Activated CD4-positive, alpha-beta T cell treated with anti-CD3 and anti-CD28 coated beads for 4 hours (primary cell): ENCODE measurements at places on chromosomes 2 and 18.
A peak's percentile ranks its signal among the peaks of the same experiment; 100 is the strongest.

GRCh38 chr2:54560146-54560881 lies 104.2 kb downstream of the SPTBN1 start:
- no peak for DNase-seq

GRCh38 chr2:120812866-120813265 lies 77.2 kb downstream of the GLI2 start:
- DNase-seq: no peak

- DNase-seq: no peak
These were observed 96.5 kb downstream of the EPB41L5 start for GRCh38 chr2:120109186-120110061.

DNA sequence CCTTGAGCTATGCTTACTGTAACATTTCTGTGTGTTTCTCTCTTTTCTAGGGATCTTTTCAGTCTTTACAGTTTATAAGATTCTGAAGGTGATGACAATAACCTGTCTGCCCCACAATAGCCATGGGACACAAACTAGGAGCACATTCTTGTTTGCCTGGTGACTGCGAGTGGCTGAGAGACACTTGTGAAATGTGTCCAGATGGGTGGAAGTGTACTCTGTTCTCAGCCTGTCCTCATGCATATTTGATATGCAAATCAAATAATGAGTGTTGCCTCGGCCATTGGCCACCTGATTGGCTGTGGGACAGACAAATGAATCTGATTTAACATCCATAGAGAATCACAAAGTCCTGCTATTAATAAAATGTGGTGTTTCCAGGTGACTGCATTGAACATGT lies 246.2 kb downstream of the HNMT start:
- no peak for DNase-seq

GRCh38 chr2:42939411-42940206 lies 147.2 kb upstream of the HAAO start:
- DNase-seq: no peak

DNA sequence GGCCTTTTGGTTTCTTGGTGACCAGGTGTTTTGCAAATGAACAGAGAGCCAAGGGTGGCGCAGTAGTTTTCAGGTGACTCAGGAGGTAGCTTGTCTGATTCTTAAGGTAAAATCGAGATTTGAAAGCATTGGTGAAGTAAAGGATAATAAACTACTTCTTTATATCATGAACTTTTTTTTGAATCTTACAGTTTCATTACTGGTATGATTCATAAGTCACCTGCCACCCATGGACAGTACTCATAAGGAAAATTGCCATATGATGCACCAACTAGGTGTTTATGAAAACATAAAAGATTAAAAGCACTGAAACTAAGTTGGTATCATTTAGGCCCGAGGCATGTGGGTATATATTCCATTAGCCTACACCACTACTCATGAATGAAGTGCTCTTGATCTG lies 84.1 kb upstream of the MGAT5 start:
- no peak for DNase-seq

DNA sequence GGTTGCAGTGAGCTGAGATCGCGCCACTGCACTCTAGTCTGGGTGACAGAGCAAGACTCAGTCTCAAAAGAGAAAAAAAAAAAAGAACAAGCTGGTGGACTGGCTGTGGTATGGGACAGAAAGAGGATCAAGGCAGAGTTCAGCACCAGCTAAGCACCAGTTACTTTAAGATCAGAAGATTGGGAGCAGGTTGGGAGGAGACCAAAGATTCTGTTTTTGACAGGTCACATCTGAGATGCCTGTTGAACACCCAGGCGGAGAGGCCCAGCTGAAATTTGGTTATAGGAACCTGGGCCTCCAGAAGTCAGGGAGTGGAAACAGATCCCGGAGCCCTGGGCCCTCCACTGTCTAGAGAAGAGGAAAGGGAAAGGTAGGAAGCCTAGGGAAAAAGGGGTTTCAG lies 53.2 kb upstream of the POMC start:
- no peak for DNase-seq

DNA sequence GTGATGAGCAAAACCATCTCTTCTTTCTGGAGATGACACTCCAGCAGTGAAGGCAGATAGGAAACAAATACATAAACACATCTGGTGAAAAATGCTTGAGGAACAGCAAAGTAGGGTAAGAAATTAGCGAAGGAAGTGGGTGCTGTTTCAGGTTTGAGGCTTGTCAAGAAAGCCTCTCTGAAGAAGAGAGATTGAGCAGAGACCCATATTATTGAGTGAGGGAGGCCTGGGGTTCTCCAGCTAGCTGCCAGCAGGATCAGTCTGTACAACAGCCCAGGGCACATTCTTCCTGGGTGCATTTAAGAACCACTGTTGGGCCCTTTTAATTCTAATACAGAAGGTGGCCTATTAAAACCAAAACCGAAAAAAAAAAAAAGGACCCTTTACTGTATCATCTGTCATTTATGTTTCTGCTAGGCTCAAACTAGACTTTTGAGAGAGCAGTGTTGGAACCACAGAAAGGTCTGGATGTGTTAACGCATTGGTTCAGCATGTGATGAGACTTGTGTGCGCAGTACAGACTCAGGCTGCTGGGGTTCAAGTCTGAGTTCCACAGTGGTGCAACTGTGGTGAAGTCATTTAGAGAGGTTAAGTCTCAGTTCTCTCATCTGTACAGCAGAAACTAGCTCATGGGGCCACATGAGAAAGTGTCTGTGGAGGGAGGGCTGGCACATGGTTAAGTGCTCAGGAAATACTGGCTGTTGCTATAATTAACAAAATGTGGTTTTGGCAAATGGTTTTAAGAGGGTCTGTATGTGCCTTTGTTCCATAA lies 28.9 kb downstream of the MGAT5 start:
- no peak for DNase-seq

GRCh38 chr2:189164746-189165145 lies 14.8 kb downstream of the COL5A2 start:
- DNase-seq: no peak

GRCh38 chr2:152005607-152006006 lies 93.2 kb downstream of the CACNB4 start:
- no peak for DNase-seq

GRCh38 chr2:101981504-101981903 lies 10.3 kb upstream of the IL1R2 start:
- no peak for DNase-seq

GRCh38 chr2:28603821-28604220 lies 108.0 kb downstream of the PLB1 start:
- DNase-seq: no peak

DNA sequence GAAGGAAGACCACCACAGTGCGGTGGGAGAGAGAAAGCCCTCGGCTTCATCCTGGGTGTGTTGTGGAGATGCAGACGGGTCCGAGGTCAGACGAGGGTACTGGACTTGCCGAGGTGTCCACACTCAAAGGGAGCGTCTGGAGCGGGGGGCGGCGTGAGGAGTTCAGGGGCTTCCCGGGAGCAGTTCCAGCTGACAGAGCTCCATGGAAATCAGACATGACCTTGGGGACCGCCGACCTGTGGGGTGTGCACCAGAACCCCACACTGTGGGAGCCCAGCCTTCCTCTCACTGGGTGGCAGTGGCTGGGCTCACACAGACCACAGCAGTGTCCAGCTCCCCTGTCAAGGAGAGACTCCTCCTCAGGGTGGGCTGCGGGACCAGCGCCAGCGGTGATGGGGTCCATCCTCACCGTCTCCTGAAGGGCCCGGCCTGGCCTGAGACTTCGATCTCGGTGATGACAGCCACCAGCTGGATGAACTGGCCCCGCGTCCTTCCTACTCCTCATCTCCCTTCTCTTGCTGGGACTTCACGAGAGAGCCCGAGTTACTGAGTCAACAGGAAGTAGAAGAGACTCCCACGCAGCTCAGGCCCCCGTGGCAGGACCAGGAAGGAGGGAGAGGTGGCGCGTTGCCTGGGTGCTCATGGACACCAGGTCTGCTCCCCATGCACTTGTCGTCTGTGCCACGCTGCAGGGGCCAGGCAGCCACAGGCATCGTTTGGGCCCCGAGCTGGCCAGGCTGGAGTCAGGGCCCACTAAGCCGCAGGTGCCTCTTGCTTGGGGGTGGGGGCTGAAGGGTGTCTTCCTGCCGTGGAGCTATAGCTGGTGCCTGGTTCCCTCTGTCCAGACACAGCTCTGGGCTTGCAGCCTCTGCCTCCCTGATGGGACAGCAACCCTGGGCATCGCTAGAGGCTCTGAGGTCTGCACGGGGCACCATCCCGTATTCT lies 101.9 kb upstream of the CTDP1 start:
- DNase-seq: no peak

- DNase-seq: no peak
These were observed 338.8 kb upstream of the REG3G start for GRCh38 chr2:78686625-78687153.

- no peak for DNase-seq
These were observed 23.6 kb downstream of the MPPE1 start for GRCh38 chr18:11884396-11885030.

DNA sequence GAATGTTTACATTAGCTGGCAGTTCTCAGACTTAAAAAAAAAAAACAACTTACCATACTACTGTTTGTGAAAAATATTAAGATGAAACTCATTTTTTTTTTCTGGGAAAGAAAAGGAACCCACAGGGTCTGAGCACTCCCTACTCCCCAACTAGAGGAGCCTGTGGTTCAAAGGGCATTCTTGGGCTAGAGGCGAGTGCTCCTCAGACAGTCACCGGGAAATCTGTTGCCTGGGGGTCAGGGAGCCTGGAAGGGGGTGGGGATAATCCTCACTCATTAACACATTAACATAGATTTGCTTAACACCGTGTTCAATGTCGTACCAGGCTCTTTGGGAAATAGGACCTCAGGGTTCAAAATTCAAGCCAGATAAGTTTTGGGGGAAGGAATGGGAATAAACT lies 57.6 kb downstream of the LAMA3 start:
- DNase-seq: no peak

DNA sequence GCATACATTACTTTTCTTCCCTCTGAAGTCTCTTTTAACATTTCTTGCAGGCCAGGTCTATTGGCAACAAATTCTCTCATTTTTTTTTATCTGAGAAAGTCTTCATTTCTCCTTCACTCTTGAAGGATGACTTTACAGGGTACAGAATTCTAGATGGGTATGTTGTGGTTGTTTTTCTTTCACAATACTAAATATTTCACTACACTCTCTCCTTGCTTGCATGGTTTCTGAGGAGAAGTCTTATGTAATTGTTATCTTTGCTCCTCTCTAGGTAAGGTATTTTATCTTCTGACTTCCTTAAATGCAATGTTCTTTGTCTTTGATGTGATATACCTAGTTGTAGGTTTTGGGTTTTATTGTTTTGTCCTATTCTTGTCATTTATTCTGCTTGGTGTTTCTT lies 371.1 kb downstream of the FIGN start:
- no peak for DNase-seq

- DNase-seq: no peak
These were observed 16.1 kb upstream of the CD207 start for GRCh38 chr2:70851704-70852103.

DNA sequence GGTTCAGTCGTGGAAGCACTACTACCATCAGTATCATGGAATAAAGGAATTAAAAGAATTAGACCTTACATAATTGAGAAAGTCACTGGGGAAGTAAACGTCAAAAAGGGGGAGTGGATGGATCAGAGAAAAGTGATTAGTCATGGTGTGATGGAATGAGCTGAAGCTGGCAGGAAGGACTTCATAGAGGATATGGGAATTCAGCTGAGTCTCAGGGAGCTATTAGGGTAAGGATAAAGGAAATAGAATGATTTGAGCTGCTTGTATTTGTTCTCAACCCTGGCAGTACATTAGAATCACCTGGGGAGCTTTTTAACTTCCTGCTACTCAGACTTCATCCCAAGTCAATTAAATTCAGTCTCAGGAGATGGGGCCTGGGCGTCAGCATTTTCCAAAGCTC lies 53.4 kb upstream of the SETBP1 start:
- no peak for DNase-seq

DNA sequence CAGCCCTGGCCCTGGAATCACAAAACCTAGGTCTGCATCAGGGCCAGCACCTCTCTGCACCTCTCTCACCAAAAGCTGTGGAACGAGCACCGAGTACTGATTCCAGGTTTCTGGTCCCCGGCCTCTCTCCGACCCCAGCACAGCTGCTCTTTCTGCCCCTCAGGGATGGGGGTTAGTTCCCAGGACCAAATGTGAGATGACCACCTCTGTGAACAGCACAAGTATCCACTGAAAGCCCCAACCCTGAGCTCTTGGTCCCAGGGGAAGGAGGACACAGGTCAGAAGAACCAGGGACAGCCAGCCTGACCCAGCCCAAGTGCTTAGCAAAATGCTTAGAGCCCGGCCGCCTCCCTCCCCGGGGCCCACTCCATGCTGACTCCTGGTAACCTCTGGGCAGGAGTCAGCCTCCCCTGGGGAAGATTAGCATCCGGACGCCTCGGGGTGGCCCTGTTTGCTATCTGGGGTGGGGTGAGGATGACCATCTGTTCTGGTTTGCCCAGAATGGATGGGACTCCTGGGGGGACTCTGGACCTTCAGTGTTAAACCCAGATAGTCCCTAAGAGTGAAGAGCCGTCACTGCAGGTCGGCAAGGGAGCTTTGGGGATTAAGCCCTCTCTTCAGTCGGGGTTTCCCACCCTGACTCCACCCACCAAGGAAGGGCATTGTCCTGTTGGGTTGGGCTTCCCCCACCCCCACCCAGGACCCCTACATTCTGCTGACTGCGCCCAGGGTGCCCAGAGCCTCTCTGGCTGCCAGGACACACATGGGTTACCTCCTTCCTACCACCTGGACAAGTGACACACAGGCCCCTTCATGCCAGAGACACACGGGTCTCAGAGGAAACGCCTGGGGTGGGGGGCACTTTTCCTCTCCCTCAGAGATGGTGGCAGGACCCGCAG lies 9.4 kb upstream of the GPR55 start:
- DNase-seq: no peak

GRCh38 chr2:37692711-37693110 lies 21.3 kb upstream of the CDC42EP3 start:
- DNase-seq: no peak

GRCh38 chr2:171174075-171174474 lies 13.4 kb upstream of the TLK1 start:
- DNase-seq: no peak

DNA sequence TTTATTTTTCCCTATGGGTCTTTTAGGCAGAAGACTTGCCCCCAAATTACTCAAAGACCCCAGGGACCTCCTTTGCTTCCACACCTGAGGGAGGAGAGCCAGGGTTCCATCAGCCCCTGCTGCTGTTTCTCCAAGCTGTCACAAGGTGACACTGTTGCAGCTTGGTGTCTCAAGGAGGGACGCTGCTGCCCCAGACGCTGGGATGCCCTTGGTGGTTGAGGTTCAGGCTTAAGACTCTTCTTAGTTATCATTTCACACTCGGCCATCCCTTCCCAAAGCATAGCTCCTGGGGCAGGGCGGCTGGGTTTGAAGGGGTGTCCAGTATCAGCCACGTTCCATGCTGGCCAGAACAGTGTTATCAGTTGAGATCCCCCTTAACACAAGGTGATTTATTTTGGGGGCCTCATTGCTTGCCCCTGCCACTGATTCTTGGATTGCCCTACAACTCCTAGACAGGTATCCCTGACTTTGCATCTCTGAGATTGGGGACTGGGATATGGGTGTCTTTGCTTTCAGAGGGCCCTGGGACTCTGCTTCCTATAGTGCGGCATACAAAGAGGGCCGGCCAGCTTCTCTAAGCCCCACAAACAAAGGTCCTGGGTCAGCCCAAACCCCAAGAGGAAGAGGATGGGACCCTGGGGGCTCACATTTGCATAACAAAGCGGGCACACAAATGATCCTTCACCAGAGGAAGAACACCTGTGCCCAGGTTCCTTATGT lies 22.7 kb downstream of the GPR55 start:
- peak; percentile 56 for DNase-seq
